ENCODE measurements at places on chromosomes 3 and 15. TPM values are rescaled to one million over a fixed set of nuclear protein-coding genes. Genes with fewer than 3 reads are reported as not detected.

DNA sequence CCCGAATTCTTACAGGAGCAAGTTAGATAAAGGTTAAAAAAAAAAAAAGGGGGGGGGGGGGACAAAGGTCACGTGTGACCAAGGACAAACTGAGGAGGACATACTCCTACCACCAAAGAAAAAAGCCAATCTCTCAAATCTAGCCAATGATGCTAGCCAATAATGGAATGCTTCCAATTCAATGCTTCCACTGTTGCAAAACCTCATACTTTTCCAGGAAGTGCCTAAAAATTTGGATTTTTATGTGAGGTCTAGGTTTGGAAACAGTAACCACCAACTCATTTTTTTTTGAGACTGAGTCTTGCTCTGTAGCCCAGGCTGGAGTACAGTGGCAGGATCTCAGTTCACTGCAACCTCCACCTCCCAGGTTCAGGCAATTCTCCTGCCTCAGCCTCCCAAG is 11.4 kb downstream of the MSL2 start:
- no peak for DNase-seq

DNA sequence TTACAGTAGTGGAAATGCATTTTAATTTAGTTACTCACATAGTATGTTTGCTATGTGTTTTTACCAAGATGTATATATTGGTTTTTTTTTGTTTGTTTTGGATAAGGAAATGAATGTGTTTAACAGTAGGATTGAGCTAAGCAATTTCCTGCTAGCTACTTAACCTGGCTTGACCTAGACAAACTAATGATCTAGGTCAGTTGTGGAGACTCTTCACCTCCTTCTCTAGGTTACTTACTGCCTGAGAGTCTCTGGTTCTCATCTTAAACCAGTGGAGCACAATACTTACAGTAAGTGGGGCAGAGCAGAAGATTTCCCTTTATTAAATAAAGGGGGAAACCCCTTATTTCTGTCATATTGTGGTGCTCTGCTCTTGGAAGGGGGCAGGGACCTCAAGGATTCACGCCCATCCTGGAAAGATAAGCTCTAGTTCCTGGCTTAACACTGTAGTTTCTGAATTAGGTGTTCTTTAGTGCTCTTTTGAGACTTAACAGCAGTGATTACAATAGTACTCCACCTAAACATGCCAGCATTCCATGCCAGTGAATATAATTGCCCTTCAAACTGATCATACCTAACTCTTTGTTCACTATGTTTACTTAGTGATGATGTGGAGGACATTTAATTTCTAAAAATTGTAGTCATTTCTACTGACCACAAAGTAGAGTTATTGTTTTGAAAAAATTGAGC is 79.9 kb downstream of the UBP1 start:
- DNase-seq: no peak

- no peak for DNase-seq
Observed at GRCh38 chr15:64857421-64857820, 15.7 kb downstream of the PLEKHO2 start.

Gene EIF4A2
- polyA plus RNA-seq: 781 TPM

Gene MYLK
- 136 TPM for polyA plus RNA-seq

GRCh38 chr15:101614001-101614585 is 38.1 kb downstream of the TM2D3 start:
- no peak for DNase-seq

DNA sequence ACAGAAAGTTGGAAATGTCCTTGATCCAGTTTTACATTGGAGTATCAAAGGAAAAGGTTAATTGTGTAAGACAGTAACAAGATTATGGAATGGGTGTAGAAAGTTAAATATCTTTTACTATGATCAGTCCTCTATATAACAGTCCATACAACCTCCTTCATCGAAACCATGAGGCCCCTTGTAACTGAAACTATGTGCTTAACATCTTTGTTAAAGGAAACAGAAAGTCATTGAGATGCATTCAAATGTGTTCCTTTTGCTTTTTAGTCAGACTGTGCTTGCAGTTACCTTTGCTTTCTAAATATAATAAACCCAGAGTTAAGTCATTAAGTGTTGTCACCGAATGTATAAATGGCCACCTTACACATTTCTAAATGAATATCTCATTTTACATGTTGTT is 1298.5 kb downstream of the ROBO2 start:
- DNase-seq: no peak

Gene SLC51B
- polyA plus RNA-seq: 12.8 TPM

Gene GOLGA6L26
- polyA plus RNA-seq: not detected

DNA sequence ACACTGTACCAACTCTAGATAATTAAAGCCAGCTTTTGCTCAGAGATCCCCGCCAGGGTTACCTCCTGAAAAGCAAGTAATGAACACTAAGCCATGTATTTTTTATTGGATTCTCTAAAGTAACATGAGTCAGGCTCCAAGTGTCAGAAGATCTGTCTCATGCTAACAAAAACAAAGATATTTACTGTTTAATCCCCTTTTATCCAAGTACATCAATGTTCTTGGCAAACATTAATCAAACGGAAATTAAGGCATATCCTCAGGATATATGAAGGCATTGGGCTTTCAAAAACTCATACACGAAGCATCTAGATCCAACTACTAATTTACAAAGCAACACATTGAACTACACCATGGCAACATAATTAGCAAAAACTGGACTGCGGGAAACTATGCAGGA is 37.2 kb downstream of the MYO5A start:
- no peak for DNase-seq

DNA sequence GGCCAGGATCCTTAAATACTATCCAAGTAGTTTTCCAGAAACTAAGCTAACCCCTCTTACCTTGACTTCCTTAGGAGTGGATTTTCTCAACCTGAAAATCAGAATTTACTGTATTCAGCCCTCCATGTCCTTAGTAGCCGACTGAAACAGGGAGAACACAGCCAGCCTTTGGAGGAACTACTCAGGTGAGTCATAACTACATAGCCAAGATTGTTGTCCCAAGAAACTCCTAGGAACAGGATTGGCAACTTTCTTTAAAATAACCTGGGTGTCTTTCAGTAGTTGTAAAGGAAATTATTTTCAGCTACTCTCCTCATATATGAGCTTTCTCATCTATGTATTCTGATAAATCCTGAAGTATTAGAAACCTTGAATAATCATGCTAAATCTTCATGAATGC is 22.3 kb downstream of the FANCD2OS start:
- DNase-seq: no peak

Gene DUOXA2
- not detected for polyA plus RNA-seq

GRCh38 chr3:197369545-197369944 is 71.1 kb upstream of the DLG1 start:
- no peak for DNase-seq

Gene LIPC
- 17.6 TPM for polyA plus RNA-seq

DNA sequence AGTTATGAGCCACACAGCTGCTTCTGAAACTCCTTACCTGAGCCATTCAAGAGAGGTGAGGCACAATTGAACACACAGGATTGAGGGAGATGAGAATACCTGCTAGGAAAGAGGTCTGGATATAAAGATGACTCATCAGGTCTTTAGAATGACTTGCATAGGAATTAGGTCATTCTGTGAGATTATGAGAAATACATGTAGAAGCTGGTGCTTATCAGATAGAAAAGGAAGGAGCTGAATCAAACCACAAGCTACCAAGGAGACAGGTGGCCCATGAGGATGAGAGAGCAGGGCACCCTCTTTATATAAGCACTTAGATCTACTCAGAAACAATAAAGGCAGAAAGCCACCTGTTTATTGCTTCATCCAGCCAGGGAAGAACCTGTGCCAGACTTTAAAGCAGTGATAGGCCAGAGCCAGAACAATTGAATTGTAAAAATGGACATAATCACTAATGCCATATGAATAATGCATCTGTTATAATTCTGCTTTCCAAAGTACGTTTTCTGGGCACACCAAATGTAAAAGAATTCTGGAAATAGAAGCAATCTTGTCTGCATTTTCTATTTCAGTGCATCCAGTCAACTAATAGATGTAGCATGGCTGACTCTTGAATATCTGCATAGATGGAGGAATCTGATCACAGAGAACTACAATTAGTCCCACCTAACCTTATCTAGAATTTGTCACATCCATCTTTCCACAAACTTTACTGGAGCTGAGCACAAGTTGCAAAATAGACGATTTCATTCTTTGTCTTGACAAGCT is 74.9 kb downstream of the PIK3R4 start:
- no peak for DNase-seq

DNA sequence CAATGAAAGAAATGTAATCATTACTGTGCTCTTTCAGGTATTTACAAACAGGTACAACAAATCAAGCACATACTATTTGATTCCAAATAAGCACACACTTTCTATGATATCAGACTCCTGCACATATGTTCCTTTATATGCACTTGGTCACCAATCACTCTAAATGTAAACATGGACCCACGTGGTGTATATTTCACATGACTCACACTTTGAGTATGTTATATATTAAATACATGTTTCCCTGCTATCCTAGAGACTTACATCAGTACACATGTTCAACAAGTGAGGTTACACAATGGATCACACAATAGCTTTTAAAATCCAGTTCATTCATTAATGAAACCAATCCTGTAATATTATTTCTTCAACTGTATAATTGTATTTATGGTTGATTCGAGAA is 683.5 kb downstream of the NR2F2 start:
- no peak for DNase-seq
